ENCODE measurements at places on chromosomes 1 and 21. TPM values are rescaled to one million over a fixed set of nuclear protein-coding genes. Genes with fewer than 3 reads are reported as not detected.

GRCh38 chr1:218304281-218305039 is 19.4 kb downstream of the RRP15 start:
- DNase-seq: no peak

DNA sequence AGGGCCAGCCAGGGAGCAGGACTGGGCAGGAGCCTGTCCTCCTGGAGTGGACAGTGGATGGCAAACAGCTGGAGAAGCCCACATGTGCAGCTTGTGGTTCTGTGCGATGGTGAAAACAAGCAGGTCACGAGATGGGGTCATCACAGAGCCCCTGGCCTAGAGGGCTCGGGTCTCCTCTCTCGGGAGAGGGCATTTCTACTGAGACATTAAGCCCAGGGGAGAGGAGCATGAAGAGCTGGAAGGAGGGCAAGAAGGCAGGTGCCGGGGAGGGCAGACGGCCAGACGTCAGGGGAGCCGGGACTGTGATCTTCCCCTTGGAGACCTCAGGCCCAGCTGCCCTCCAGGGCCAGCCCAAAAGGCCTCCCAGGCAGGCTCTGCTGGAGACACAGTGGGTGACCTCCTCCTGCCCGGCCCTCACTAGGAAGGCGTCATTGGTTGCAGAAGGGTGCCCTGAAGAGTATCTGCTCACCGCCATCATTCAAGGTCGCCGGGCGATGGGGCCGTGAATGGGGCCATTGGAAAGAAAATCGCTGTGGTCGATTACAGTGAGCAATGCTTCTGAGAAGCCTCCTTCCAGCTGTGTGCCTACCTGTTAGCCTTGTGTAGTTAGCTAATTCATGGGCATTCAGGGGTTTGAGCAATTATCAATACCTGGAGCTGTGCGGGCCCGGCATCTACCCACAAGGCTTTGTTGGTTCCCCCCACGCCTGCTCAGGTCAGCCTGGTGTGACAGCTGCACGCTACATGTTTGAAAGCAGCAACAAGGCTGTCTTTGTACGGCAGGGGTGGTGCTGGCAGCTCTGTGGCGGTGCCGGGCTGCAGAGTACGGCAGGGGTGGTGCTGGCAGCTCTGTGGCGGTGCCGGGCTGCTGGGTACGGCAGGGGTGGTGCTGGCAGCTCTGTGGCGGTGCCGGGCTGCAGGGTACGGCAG is 72.3 kb upstream of the ACTRT2 start:
- DNase-seq: peak; percentile 62

DNA sequence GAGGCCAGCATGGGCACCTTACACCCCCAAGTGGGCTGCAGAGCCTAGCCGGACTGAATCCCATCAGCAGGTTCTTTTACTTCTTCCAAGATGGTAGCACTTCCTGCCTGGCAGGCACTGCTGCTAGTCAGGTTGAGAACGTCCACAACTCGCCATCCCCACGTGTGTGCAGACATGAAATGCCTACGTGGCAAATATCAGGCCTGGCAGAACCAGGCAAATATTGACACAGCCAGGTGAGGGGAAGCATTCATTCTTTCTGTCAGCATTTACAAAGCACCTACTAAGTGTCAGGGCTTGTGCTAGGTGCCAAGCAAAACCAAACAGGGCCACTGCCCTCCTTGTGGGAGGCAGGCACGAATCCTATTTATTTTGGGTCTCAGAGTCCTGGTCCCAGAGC is 52.3 kb upstream of the SIM2 start:
- no peak for DNase-seq

GRCh38 chr1:26696654-26697430 is 1.0 kb downstream of the ARID1A start:
- peak; percentile 88 for DNase-seq

Gene GPX7
- total RNA-seq: 12.1 TPM

Data from posterior vena cava (tissue), 2 donors.